ENCODE measurements at places on chromosomes 2 and 18. TPM values are rescaled to one million over a fixed set of nuclear protein-coding genes. Genes with fewer than 3 reads are reported as not detected.

INHA gene
- not detected for polyA plus RNA-seq

- DNase-seq: no peak
Observed at GRCh38 chr2:196168181-196168580, 3.2 kb downstream of the STK17B start.

- no peak for DNase-seq
Observed at GRCh38 chr18:48832938-48833700, 117.6 kb downstream of the SMAD7 start.

- no peak for DNase-seq
Observed at GRCh38 chr2:69011611-69012157, 1.3 kb upstream of the ANTXR1 start.
